ENCODE measurements at places on chromosomes 4 and X.

GRCh38 chr4:165787516-165788274 is 85.3 kb upstream of the TLL1 start:
- no peak for DNase-seq

- DNase-seq = no peak
These were observed 164.3 kb downstream of the RAPGEF2 start for GRCh38 chr4:159266981-159267868.

GRCh38 chr4:176789955-176790354 is 2.8 kb downstream of the VEGFC start:
- no peak for DNase-seq

DNA sequence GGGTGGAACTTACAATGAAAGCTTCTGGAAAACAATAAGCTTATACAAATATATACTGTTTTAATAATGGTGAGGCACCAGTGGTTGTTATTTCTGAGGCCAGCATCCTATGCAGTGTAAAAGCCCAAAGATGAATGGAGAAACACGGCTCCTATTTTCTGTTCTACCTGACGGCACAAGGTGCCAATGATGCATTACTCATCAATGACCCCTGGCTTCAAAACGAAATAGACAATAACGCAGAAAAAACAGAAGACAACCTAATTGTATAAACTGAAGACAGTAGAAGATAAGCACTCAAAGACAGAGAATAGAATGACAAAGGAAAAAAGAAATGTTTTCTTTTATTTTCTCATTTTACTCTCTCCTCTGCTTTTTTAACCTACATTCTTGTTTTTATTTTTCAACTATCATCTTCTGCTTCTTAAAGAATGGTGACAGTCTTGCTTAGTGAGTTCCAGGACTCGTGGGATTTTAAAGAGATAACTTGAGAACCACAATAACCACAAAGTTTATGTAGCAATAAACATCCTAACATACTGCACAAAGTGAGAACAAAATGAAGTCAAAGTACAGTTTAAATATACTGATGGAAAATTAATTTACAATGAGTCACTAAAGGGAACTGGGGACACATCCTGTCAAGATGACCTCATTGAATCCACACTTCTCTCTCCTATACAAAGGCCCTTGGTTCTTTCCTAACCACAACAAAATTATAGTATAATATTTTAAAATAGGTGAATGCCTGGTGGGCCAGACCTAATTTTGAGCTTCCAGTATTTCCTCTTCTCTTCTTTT is 169.8 kb downstream of the BTC start:
- no peak for DNase-seq

DNA sequence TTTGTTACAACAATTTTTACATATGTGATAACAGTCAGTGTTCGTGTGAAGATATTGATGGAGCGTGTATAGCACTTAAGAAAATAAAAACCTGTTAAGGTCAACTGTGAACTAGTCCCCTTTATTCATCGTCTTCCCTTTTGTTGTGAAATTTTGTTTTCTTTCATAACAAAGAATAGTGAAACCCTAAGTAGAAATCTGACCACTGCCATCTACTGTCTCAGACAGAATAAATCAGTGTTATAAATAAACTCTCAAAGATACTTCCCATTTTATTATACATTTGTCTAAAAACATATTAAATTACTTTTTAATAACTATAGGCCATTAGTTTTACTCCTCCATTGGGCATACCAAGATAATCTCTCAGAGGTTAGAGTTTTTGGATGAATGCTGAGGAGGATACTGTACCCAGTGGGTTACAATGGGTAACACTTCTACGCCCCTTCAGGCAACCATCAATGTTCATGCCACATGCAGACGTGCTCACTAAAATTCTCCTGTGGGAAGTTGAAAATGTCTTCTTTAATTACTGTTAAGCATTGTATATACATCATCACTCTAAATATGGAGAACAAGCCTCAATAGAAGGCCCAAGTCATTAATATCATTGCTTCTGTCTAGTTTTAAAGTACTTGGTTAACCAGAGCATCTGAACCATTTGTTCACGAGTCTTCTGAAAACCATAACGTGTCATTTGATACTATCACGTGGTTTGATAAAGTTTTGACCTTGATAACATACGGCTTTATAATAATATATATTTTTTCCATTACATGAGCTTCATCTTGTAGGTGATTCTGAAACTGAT is 171.2 kb downstream of the TMA16 start:
- no peak for DNase-seq

- no peak for DNase-seq
These were observed 138.3 kb downstream of the PDE5A start for GRCh38 chr4:119490335-119490734.

DNA sequence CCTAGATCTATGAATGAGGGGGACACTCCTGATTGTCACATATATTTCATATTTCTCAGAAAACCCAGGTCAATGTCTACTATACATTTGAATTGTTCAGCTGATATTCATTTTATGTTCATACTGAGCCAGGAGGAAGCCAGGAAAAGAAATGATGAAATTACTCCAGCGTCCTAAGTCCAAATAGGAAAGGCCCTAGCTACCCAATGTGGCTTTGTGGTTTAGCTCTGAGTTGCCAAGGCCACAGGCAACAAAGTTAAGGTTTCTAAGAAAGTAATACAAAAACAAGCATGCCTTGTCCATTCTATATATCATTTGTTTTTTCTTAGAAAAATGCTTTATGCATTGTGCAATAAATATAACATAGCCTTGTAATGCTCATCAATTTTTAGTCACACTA is 4.5 kb upstream of the CSN2 start:
- DNase-seq = no peak

- DNase-seq = no peak
These were observed 120.1 kb downstream of the NKX6-1 start for GRCh38 chr4:84378983-84379382.

GRCh38 chrX:72029483-72030411 is 102.0 kb downstream of the RTL5 start:
- no peak for DNase-seq

DNA sequence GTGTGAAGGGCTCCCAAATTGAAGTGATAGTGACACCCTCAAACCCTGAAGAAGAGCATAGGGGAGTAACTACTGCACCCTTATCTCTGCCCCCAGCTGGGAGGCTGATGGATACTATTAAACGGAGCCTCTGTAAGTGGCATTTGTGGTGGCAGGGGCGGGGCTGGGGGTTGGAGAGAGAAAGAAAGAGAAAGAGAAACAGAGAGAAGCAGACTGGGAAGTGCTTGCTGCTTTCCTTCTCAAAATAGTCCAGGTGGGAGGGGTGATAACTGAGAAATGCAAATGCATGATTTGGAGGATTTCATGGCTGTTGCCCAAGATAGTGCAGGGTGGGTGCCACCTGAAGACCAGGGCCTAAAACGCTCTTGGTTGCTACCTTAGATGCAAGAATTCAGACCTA is 253.5 kb upstream of the GATB start:
- no peak for DNase-seq

- DNase-seq = no peak
These were observed 776 bp upstream of the SOWAHD start for GRCh38 chrX:119757646-119757978.

GRCh38 chr4:89492581-89493071 is 185.0 kb upstream of the GPRIN3 start:
- DNase-seq = no peak

DNA sequence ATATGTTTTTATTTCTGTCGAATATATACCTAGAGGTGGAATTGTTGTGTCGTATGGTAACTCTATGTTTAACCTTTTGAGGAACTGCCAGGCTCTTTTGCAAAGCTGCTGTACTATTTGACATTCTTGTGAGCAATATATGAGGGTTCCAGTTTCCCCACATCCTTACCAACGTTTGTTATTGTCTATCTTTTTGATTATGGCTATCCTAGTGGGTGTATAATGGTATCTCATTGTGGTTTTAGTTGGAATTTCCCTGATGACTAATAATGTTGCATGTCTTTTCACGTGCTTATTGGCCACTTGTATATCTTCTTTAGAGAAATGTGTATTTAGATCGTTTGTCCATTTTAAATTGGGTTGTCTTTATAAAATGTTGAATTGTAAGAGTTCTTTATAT is 24.5 kb downstream of the REPS2 start:
- no peak for DNase-seq

DNA sequence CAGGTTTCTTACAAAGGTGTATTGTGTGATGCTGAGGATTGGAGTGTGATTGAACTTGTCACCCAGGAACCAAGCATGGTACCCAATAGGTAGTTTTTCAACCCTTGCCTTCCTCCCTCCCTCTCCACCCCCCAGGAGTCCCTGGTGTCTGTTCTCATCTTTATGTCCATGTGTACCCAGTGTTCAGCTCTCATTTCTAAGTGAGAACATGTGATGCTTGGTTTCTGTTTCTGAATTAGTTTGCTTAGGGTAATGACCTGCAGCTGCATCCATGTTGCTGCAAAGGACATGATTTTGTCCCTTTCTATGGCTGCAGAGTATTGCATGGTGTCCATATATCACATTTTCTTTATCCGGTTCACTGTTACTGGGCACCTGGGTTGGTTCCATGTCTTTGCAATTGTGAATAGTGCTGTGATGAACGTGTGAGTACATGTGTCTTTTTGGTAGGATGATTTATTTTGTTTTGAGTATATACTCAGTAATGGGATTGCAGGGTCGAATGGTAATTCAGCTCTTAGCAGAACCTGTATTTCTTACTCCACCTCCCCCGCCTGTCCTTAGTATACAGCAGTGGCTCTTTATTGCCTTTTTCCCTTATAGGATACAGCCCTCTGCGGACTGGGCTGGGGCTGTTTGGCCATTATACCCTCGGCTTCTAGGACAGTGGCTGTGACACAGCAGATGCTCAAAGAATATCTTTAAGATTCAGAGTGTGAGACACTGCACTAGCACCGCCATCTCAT is 145.4 kb downstream of the PTTG2 start:
- no peak for DNase-seq

DNA sequence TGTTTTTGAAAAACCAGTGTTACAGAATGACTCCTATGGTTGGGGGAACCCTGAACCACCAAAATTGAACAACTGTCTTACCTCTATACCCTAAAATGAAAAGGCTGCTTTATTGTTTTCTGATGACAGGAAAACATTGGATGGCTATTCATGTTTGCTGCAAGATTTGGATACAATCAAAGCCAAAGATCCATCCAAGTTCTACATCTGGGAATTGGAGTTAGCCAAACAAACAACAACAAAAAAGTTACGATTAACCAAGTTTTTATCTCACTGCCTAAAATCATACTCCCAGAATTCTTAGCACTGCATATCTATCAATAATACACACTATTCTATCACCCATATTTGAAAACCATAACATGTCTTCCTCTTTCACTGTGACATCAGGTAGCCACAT is 349.7 kb upstream of the SLC7A11 start:
- no peak for DNase-seq

DNA sequence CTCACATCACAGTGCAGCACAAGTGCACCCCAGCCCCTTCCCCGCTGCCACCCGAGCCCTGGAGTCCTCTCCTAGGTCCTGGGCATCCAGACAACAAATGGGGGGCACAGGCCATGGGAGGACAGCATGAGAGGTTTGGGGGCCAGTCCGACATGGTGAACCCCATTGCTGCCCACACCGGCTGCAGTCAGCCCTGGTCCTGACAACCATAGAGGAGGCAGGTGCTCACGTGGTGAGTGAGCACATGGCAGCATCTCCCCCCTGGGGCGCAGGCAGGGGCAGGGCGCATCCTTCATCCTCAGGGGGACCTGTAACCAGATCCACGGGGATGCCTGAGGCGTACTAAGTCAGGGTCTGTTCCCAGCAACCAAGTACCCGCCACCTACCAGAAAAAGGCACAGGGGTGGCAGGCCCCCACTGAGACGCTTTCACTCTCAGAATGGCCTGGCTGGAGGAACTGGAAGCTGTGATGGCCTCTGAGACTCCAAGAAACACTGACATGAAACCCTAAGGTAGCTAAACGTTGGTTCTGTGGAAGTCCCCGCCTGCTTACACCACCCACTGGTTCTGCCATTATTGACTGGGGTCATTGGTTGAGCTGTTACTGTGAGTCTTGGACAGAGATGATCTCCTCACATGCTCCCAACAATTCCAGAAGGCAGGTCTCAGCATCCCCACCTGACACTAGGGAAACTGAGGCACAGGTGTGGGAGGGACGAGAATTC is 6.5 kb downstream of the ZFYVE28 start:
- no peak for DNase-seq

DNA sequence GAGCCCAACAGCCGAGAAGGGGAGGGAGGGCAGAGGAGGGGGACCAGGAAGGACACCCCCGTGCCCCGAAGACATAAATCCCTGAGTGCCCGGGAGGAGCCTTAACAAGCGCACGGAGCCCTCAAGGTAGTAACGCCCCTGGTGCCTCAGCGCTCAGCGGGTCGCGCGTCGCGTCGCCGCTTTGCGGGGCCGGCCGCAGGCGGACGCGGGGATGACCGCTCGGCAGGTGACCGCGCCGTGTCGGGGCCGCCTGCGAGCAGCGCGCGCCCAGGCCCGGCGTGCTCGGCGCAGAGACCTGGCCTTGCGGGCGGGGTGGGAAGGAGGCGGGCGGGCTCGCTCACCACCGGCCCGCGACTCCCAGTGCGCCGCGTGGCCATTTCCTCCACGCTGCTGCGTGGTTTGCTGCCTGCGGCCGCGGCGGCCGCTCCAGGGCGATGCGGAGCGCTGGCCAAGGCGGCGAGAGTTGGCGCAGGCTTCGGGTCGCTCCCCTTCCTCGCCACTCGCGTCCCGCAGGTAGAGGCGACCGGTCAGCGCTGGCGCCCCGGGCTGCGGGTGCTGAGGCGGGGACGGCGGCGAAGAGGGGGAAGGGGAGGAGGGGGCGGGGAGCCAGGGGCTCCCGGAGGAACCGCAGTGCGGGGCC is 632 bp downstream of the CCSER1 start:
- no peak for DNase-seq

DNA sequence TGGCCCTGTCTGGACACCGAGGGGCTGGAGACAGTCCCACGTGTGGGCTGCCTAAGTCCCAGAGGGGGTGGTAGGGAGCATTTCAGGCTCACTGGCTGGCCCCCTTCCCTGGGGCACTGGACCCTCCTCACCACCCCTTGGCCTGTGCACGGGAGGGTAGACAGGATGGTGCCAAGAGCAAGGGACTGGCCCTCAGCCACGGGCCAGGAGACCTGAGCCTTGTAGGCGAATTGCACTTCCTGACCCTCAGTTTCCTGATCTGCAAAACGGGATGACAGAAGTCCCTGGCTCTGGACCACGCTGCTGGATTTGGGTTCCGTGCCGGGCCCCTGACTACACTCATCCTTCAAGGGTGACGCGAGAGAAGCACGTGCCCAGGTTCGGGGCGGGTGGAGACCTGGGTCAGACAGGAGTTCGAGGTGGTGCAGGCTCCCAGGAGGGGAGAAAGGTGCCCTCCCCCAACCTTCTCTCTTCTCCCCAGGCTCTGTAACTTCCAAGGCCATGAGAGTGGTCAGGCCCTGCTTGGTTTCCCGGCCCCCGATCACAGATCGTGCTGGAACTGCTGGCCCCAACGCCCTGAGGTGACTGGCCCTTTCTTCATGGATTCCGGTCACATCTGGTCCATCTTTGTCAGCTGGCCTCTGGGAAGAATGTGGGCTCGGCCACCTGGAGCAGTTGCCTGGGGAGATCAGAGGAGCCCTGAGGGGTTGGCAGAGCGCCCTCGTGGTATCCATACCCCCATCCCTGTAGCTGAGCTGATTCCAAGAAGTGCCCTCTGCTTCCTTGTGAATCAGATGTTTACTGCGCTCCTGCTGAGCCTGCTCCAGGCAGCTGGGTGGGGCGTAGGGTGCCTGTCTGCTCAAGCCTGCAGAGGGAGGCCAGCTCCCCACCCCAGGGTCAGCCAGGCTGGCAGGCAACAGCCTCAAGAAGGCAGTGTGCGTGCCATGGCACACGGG is 3.3 kb downstream of the SH3BP2 start:
- no peak for DNase-seq

GRCh38 chrX:143319526-143319925 is 197.7 kb downstream of the SPANXN3 start:
- DNase-seq = no peak
